T-helper 2 cell (primary cell): ENCODE measurements at places on chromosomes 16 and 17.

DNA sequence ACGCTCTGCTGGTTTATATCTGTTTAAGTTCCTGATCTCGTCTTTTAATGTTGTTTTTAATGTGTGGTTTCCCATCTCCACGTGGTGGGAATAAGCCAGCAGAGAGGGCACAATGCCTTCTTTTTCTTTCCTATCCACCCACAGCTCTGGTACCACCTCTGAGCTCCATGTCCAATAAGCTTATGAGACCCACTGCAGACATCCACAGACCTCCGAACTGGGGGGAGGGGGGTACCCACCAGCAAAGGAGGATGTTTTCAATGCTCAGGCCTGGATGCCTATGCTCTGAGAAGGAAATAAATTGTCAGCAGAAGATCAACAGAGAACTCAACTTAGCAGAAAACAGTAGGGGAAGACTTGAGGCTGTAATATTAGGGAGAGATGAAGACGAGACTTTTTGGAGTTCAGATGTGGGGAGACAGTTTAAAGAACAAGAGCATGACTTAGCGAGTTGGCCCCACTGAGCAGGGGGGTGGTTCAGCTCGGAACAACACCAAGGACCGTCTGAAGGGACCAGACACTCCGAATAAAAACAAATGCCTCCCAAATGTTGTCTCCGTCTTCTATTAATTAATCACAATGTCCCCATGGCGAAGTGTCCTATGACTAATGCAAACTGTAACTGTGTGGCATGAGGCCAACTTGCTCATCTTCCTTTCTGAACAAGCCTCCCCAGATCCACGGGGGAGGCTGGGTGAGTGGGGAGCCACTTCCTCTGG, 62.7 kb downstream of the GAS7 start:
- DNase-seq: no peak

DNA sequence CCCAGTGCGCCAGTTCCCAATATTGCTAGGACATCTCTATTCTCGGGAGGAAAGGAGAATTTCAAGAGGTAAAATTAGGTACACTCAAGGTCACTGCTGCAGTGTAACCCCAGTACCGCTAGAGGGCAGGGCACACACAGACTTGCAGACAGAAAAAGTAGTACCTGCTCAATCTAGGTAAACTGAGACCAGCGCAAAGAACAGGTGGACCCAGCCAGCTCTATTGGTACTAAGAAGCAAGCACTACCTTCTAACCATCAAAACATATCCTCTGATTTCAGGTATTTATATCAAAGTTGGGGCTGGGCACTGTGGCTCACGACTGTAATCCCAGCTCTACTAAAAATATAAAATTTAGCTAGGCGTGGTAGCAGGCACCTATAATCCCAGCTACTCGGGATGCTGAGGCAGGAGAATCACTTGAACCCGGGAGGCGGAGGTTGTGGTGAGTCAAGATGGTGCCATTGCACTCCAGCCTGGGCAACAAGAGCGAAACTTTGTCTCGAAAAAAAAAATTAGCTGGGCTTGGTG, 3.6 kb upstream of the WDR81 start:
- DNase-seq: peak; percentile 68

DNA sequence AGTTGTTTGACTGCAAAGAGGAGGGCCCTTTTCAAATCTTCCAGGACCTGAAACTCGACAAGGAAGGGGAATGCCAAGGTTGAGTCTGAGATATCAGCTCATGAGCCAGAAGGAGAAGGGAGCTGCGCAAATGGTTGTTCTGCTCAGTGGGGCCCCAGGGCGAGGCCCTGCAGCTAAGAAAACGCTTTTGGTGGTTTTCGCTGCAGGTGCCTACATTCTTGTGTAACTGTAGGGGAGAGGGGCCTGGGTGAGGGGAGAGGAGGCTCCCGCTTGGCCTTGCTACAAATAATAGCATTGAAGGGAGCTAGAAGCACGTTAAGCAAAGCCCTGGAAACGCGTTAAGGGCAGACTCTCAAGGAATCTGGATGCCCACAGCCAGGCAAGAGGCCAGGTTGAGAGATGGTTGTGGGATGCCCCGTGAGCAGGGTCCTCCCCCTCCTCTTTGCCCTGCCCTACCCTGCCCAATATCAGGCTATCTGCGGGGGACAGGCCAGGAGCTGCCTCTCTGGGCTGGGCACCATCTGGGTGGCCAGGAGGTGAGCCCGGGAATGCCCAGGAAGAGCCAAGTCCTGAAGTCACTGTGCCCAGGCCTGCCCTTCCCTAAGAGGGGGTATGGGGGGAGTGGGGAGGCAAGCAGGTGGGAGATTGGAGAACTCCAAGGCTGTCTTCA, 21.9 kb downstream of the GPR142 start:
- no peak for DNase-seq

GRCh38 chr16:87369117-87369765, 14.3 kb downstream of the FBXO31 start:
- DNase-seq: no peak

- DNase-seq: no peak
Observed at GRCh38 chr16:9098377-9099090, 7.1 kb downstream of the HAPSTR1 start.
